ENCODE measurements at places on chromosomes 6 and 20.

GRCh38 chr6:25295651-25296050 lies 16.5 kb downstream of the CARMIL1 start:
- no peak for DNase-seq

- DNase-seq, result no peak
Measured at GRCh38 chr6:116924245-116924644, 47.2 kb downstream of the RFX6 start.

- DNase-seq, result no peak
Measured at GRCh38 chr20:31547720-31548298, 33.6 kb downstream of the HM13 start.

- no peak for DNase-seq
Measured at GRCh38 chr6:34585512-34586061, 29.5 kb upstream of the SPDEF start.

DNA sequence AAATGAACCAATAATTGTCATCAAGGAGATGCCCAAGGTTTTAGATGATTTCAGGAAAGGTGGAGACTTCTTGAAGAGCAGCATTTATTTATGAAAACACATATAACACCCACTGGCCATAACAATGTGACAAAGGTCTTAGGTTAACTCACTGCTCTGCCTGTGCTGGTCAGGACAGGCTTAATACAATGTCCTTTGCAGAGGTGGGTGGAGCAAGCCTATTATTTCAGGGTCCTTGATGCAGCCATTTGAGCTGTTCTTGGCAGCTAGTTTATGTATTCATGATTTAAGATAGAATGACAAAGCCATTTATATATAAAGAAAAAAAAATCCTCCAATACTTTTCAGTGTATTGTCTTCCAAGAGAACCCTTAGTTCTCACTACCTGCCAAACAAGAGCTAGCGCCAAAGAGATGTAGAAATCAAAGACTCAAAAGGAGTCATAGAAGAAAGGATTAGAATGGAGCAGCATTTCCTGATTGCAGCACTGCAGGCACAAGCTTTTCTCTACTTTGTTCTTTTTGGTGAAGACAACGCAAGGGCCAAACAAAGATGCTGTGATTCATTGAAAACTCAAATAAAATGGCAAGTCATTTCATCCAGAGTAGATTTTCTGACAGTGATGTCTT lies 124.3 kb upstream of the TSHZ2 start:
- no peak for DNase-seq

GRCh38 chr6:105985098-105985815 lies 100.9 kb upstream of the PRDM1 start:
- DNase-seq, result no peak

GRCh38 chr20:15030826-15031225 lies 693.4 kb upstream of the FLRT3 start:
- DNase-seq, result no peak

DNA sequence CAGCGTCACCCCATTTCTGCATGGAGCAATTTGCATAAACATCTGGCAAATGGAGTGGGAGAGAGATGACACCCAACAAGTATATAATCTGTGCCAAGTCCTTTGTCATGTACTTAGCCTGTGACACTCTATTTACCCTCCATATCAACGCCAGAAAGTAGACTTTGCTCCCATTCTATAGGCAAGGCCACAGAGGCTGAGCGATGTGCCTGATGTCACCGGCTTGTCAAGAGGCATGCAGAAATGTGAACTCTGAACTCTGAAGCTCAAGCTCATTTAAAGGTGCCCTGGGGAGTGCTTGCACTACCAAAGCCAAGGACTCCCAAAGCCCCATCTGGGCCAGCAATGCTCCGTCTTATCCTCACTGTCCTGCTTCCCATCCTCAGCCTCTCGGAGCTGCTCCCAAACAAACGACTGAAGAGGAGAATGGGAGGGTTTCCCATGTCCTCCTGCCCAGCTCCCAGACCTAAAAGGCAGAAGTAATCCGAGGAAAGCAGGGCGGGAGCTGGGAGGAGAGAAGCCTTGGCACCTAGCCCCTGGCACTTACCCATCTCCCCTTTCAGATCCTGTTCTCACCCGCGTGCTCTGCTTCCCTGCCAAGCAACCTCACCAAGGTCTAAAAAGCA lies 9.2 kb downstream of the CPNE5 start:
- DNase-seq, result no peak

DNA sequence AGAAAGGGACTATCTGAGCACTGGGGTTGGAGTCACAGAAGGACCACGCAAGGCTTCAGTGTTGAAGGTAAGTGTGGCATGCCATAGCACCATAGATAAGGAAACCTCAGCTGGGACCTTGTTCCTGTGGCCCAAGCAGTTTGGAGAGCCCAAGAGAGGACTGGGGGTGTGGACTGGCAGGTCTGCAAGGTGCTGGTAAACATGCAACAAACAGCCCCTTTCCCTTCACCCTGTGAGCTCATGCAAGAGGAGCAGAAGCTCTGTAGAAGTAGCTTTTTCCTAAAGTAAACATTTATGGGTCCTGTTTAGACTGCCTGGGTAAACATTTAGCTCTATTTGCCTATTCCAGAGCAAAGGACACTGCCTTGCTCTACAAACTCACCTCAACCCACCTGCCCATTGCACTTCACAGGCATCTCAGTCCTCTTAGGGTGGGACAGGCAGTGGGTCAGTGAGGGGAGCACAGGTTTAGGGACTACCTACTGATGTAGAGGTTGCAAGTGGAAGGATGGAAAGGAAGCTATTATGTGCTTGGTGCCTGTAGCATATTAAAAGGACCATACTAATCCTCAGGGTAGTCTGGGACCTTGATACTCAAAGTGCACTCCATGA lies 12.0 kb downstream of the ZSCAN31 start:
- no peak for DNase-seq

GRCh38 chr6:68307301-68307700 lies 327.8 kb upstream of the ADGRB3 start:
- no peak for DNase-seq

DNA sequence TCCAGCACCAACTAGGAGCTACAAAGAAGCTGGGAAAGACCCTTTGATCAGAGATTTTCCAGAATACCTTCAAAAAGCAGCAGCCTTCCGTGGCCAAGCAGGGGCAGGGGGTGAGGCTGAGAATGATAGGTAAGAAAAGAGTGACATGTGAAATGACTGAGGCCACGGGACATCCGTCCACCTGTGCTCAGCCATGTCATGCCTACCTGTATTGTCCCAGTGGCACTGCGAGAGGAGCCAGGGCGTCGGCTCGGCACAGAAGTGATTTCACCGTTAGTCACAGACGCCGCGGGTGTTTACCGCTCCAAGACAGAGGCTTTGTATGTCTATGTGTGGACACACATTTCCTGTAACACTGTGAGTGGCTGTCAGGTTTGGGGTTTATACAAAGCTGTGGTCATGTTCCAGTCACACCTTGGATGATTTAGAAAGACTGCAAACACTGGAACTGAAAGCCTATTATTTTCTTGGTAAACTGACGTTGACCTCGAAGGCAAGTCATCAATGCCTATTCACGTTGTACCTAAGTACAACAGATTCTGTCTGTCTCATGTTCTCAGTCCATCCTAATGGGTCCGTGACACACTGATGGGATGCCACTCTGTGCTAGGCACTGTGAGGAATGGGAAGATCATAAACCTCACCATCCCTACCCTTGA lies 32.1 kb upstream of the JAG1 start:
- DNase-seq, result no peak

DNA sequence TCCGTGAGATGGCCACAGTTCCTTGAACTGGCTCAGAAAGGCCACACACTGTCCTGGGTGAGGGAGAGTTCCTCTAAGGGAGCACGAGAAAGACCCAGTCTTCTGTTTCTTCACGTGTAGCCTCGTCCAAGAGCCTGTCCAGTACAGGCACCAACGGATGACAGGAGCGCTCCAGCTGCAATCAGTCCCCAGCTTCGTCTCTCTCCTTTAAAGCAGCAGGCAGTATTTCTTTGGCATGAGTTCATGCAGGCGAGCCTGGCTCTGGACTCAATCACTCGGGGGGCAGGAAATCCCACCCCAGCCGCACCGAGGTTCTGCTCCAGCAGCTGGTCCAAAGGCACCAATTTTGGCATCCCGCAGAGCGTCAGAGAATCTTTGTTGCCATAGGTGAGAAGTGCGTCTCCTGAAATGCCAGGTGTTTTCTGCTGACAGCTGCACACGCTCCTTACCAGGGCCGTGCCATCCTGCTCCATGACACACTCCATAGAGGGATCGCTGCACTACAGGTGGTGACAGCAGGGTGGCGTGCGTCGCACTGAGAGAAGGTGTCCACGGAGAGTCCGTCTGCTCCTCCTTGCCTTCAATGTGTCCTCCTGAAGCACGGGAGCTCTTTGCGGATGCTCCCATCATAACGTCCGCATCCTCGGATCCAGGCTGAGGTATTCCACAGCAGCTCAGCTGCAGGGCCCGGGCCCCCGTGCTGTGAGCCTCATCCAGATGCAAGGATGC lies 59.6 kb upstream of the AFDN start:
- DNase-seq, result no peak

- peak; percentile 36 for DNase-seq
Measured at GRCh38 chr6:38973178-38974057, 75.2 kb upstream of the GLP1R start.

- DNase-seq, result no peak
Measured at GRCh38 chr6:39214846-39215639, 14.2 kb downstream of the KCNK5 start.

DNA sequence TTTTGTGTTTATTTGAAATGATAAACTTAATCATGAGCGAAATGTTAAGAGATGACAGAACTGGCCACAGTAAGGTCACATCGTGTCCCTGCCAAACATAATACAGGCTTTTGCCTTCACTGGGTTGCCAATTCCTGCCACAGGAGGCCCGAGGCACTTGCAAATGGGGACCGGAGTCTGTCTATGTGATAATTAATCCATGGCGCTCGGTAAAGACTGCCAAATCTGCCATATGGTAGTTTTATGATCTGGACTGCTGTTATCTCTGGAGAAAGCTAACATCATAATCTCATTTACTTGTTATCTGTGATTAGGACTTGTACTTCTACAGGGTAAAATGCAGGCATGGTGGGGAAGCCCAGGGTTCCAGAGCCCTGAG lies 170.5 kb upstream of the TSHZ2 start:
- no peak for DNase-seq

Measured in skeletal muscle cell (primary cell).